Activated naive CD4-positive, alpha-beta T cell treated with Interleukin-2 at 50 U/mL for 16 hours (primary cell): ENCODE measurements at places on chromosomes 7 and 10.

DNA sequence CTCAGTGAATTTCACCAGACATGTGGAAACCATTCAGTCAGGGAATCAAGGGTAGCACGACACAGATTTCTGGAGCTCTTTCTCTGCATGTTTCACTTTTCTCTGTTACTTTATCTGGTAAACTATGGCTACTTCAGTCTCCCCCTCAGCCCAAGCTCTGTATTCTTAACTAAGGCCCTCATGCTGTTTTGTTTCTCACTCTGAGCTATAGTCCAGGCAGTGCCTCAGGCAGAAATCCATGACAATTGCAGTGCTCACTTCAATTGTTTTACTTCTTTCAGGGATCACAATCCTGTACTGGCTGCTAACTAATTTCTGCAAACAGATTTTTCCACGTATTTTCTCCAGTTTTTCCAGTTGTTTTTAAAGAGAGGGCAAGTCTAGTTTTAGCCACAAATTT lies 1599.9 kb upstream of the LRRTM3 start:
- no peak for DNase-seq

GRCh38 chr10:34432589-34432988 lies 382.5 kb downstream of the PARD3 start:
- DNase-seq = no peak

- DNase-seq = no peak
These were observed 3.8 kb downstream of the LEP start for GRCh38 chr7:128244861-128245260.

GRCh38 chr7:2805213-2805944 lies 38.7 kb downstream of the GNA12 start:
- DNase-seq = no peak

GRCh38 chr10:80669485-80669884 lies 131.8 kb downstream of the SH2D4B start:
- DNase-seq = no peak

DNA sequence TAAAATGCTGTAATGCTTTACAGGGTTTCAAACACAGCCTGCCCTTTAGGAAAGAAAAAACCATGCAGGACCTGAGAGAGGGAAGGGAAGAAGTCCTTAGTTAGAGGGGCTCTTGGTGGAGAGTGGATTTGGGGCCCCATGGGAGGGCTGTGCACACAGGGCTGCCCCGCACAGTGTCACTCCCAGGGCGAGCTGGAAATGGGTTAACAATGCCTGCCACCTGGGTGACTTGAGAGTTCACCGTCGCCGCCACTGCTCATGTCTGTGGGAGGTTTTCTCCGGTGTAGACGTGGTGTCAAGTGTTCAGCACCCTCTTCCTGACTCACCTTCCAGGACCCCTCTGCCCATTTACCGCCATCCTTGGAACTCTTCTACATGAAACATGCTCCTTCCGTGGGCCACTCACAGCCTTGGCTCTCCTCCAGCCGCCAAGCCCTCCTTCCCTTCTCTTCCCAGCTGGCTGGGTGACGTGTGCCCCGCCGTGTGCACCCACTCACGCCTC lies 686.4 kb downstream of the SDK1 start:
- DNase-seq = no peak

- DNase-seq = no peak
These were observed 348.0 kb downstream of the SEMA3D start for GRCh38 chr7:84838857-84839256.

DNA sequence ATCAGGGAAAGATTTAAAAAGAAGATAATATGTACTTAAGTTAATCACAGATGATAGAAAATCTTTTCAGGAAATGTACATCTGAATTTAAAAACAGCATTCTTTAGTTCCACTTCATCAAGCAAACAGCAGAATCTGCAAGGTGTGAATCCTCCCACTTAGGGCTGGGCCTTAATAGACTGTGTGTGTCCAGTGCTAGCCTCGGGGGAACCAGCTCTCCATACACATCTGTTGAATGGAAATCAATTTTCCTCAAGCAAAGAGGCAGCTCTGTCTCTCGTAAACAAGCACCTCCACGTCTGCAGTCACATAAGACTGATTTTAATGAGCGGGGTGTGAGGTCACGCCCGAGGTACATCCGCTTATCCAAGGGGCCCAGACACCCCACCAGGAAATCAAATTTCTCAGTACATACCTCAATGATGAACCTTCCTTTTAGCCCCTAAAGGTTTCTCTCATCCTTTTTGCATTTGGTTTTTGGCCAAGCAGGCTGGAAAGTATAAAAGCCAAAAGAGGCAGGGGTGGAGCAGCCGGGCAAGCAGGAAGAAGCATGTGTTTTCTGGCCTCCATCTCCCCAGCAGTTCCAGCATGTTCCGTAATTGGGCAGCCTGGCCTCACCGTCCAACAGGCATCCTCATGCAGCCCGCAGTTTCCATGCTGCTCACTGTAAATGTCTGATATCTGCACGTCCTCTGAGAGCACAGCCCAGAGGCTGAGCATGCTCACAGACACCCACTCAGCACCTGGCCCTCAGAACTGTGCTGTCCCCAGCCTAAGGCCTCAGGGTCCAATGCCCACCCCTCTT lies 131.3 kb downstream of the GLI3 start:
- DNase-seq = no peak

DNA sequence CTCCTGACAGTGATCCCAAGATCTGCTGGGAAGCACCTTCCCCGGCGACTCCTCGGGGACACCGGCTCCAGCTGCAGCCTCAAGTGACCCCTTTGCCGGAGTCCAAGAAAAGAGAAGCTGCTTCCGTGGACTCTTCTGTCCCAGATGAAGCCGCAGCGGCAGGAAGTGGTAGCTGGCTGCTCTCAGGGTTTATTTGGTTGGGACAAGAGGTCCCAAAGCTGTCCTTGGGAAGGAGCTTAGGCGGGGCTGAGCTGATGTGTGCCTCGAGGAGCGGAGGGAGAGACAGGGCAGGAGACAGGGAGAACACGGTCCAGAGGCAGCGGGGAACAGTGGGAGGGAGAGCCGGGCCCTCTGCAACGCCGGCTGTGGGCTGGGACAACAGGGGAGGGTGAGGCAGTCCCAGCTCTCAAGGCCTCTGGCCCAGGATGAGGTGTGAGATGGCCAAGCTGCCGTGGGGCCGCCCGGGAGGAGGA lies 13.1 kb upstream of the FAM20C start:
- no peak for DNase-seq

- peak; percentile 85 for DNase-seq
These were observed at the start of gene ZC3HAV1 for GRCh38 chr7:139109188-139109982. Gene ZC3HAV1 (minus strand): TSS chr7:139109720. CDS start chr7:139109331, 389 bp downstream.

DNA sequence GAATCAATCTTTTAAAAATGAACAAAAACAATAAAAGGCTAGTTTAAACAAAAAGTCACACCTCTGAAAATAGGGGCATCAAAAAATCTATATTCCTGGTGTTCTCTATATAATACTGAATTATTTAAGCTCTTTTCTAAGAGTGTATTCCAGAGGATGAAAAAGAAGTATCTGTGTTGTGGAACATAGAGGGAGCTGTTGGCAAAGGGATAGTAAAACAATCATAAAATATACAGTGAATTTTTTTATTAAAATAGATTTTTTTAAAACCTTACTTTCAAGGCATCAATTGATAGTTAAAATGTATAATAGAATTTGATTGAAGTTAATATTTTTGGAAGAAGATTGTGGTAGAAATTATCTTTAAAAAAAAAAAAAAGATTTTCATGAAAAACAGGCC lies 1409.1 kb upstream of the CELF2 start:
- no peak for DNase-seq

DNA sequence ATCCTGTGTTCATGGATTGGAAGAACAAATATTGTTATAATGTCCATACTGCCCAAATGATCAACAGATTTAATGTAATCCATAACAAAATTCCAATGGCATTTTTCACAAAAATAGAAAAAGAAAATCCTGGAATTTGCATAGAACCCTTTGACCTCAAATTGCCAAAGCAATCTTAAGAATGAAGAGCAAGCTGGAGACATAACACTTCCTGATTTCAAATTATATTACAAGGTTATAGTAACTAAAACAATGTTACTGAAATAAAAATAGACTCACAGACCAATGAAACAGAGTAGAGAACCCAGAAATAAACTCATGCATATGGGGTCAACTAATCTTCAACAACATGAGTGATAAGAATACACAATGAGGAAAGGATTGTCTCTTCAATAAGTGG lies 302.5 kb downstream of the PHTF2 start:
- DNase-seq = no peak

- DNase-seq = peak; percentile 68
These were observed 2.5 kb downstream of the LRCH4 start for GRCh38 chr7:100583132-100584053.

GRCh38 chr10:91309711-91310110 lies 89.2 kb downstream of the PCGF5 start:
- DNase-seq = no peak

DNA sequence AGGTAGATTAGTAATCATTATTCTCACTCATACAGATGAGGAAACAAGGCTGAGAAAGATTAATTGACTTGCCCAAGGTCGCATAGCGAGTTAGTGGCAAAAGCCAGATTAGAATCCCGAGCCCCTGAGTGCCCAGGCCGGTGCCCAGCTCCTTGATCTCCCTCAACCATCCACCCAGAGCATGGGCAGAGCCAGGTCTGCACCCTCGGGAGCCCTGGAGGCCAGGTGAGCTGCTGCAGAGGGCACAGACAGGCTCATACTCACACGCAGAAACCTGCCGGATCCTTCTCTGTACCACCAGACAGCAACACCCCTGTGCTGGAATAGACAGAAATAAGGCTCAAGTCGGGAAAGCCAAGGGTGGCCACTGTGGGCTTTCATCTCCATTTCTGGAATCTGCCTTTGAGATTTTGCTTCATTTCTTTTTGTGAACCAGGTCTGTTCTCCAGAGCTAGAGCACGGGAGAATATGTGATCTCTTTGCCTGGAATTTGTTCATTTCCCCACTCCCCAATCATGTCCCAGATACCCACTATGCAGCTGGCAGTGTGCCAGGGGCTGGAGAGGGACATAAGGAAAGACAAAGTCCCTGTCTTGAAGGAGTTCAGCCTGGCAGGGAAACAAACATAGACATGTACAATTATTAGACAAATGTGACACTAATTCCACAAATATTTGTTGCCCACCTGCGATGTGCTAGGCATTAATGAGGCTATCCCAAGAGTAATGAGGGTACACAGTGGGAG lies 5.5 kb downstream of the AFAP1L2 start:
- no peak for DNase-seq

- no peak for DNase-seq
These were observed 967 bp upstream of the GLI3 start for GRCh38 chr7:42237811-42238541.

DNA sequence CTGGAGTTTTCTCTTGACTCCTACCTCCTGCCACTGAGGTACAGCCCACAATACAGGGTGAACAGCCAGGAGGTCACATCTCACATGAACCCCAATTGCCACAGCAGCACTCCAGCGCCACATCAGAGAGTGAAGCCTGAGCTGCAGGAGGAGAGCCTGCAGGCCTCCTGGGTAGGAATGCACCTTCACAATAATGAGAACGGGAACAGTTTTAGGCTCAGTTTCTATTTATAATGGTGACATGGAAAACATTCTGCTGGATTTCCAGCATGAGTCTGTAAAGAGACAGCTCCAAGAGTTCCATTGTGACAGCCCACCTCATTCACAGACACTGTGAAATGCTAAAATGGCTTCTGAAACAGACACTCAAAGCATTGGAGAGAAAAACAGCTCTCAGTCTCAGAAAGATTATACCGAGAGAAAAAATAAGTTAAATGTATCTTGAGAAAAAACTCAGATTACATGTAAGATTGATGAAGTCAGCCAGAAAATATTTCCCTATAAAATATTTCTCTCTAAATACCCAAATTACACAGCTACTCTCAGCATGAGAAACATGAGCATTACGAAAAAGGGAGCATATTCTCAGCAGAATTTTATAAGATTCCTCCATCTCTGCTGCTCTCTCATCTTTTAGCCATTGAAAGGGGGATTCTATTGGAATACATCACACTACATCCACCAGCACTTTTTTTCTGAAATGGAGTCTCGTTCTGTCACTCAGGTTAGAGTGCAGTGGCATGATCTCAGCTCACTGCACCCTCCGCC lies 11.3 kb downstream of the ZNF680 start:
- DNase-seq = no peak

- DNase-seq = no peak
These were observed 17.1 kb upstream of the VPS37D start for GRCh38 chr7:73650524-73650923.

DNA sequence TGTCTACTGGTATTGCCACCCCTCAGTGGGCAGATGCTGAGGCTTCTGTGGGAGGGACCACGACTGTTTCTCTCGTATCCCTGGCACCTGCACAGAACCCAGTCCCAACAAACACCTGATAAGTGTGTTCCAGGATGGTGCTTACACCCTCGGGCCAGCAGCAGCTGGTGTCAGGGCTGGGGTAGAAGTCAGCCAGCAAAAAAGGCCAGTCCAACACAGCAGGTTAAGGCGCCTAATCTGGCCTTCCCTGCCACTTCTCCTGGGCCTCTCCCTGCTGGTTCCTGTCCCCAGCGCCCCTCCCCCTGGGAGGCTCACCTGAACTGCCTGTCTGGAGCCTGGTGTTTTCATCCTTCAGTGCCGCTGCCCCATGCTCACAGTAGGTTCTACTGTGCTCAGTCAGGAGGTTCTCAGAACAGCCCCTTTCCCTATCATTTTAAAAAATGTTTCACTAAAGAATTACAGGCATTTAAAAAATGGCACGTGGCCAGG lies 20.0 kb downstream of the PODXL start:
- DNase-seq = no peak

DNA sequence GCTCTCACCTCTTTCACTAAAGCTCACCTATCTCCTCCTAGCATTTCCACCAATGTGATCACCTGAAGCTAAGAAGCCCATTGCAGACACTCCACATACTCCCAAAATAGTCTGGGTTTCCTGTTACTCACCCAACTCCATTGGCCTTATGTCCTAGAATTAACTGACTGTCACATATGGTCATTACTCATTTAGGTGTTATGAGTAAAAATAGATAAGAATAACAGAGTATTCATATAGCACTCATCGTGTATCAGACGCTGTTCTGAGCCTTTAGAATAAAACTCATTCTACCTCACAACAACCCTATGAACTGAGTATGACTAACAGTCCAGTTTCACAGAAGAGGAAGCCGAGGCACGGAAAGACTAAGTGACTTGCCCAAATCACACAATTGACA lies 174.2 kb upstream of the NPVF start:
- DNase-seq = no peak

- no peak for DNase-seq
These were observed 126.3 kb downstream of the COL26A1 start for GRCh38 chr7:101488826-101489572.

DNA sequence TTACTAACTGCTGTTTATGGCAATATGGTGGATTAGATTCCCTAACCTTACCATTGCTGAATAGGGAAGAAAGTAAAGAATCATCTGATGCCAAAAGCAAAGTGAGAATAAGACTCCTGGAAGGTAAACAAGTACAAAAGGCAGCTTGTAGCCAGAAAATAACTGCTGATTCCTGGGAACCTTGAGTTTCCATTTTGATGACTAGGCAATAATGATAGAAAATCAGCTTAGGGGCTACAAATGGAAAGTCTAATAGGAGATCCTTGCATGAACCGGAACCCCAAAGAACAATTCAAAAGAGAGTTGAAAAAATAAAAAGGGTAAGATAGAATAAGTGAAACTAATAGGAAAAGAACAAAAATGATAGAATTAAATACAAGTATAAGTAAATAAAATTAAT lies 316.4 kb downstream of the PHTF2 start:
- DNase-seq = no peak

GRCh38 chr10:72077275-72077990 lies 10.9 kb downstream of the SPOCK2 start:
- no peak for DNase-seq

GRCh38 chr7:110568932-110569331 lies 522.0 kb upstream of the LRRN3 start:
- DNase-seq = no peak
